B cell (primary cell): ENCODE measurements at places on chromosomes 7 and 10.

- no peak for DNase-seq
These were observed 35.3 kb downstream of the ATAD1 start for GRCh38 chr10:87782721-87783120.

- DNase-seq = no peak
These were observed 129.1 kb upstream of the CTBP2 start for GRCh38 chr10:125289461-125289860.

DNA sequence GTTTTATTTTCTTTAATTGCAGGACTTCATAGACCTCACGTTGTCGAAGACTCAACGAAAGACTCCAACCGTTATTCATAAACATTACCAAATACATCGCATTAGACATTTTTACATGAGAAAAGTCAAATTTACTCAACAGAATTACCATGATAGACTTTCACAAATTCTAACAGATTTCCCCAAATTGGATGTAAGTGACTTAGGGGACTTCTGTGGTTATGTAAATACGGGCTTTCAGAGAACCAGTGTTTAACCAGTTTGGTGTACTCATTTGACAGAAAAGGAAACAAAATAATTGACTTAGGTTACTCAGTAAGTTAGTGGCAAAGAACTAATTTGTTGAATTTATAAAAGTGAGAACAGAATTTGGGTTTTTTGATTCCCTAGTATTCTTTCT, 4.2 kb downstream of the GTPBP4 start:
- DNase-seq = no peak

DNA sequence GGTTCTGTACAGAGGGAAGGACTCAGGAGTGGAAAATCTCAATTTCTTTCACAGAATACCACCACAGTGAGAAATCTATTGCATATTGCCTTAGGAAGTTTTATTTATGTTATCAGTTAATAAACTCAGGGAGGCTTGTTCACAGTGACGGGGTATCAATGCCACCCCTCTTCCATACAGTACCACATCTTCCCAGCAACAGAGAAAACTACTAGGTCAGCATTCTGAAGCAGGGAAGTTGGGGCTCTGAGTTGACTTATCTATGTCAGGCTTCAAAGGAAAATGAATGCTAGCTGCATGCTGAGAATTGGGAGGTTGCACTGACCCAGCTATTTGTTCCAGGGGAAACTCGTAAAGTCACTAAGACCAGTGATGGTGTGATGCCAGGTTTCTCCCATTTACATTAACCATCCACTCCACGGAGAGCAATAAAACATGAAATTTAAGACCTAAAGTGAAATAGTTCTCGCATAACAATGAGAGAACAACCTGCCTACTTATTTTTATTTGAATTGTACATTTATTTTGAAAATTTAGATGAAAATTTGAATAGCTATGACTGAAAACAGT, 266.7 kb downstream of the RNLS start:
- no peak for DNase-seq

DNA sequence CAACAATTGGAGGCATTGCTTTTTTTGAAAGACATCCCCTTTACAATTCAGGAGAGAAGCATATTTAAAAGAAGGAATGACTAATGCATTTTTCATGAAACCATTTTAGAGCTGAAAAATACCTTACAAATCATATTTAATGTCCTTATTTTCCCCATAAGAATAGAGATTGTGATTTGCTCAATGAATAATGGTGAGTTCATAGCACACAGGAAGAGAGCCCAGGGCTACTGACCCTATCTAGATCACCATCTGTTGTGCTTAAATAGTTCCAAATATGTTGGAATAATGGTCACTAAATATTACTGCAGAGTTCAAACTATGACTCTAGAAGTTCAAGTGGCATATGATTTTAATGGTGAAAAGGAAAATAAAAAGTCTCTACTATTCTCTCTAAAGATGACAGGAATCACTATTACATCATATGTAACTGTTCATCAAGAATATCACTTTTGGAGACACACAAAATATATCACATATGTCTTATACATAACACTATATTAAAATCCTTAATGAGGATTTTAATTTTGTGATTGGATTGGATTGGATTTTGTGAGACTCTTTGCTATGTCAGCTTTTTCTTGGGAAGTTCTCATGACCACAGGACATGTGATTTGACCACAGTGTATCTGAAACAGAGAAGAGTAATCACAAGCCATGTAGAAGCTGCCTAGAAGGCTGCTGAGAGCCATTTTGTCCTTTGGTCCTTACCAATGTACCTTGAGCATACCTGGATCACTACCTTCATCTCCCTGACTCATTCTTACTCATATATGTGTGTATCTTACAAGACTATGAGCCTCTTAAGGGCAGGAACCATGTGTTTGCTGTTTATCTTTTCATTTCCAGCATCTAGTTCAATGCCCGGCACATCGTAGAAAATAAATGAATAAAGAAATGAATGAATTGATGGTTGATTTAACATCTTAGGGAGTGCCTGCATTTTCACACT, 26.4 kb downstream of the SLC16A9 start:
- DNase-seq = no peak

DNA sequence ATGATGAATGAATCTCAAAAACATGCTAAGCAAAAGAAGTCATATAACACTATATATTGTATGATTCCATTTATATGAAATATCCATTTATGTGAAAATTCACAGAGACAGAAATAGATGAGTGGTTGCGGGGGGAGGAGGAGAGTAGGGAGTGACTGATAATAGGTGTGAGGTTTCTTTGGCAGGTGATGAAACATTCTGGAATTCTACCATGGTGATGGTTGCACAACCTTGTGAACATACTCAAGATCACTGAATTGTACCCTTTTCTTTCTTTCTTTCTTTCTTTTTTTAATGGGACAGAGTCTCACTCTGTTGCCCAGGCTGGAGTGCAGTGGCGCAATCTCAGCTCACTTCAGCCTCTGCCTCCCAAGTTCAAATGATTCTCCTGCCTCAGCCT, 10.7 kb downstream of the SVOPL start:
- no peak for DNase-seq

DNA sequence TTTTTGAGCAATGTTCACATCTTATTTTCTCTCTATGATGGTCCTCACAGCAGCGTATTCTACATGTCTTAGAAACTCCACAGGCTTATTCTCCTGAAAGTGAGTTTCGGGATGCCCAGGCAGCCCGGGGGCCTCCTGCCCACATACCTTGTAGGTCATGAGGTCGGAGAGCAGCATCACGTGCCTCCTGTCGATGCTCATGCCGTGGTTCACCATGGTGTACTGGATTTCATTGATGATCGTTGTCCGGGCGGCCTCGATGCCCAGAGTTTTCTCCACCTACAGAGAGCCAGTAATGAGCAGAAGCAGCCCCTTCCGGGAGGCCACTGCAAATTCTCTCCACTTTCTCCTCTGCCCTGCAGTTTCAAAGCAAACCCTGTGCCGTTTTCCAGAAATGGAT, 48.0 kb downstream of the POLR3A start:
- DNase-seq = no peak

DNA sequence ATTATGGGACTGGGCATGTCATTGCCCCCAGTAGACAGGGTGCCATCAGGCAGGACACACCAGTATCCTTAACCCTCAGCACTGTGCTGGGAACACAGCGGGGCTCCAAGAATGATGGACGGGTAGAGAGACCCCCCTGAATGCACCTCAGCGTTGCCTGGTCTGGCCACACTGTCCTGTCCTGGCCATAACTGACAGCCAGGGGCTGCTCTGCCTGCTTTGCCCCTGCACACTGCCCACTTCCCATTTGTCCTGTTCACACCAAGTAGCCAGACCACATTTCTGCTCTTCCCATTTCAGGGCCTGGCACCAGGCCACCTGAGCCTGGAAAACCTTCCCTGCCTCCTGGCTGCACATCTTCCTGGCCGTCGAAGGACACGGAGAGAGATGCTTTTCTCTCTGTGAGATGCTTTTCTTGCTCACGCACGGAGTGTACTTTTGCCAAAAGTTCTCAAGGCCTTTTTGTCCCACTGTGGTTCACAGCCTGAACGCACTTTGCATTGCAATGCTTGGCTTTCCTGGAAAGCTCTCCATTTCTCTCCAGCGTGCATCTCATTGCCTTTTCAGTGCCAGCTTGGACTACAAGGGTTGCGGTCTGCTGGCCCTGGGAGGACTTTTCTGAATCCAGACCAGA, 131.0 kb upstream of the EEPD1 start:
- DNase-seq = no peak

DNA sequence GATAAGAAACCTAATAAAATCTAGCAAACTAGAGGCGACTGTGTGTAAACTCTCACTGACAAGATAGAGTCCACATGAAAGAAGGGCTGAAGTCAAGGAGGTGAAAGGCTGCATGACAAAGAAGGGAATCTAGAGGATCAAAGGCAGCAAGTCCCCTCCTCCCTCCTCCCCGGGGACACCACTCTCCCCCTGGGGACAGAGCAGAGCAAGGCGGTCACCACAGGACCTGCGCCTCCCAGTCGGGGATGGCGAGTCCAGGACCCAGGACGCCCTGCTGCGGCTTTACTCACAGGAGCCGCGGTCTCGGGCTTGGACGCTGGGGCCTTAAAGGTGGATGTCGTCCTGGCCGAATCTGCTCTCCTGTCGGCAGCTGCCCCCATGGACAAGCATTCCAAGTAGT, 22.4 kb downstream of the BRI3 start:
- no peak for DNase-seq

DNA sequence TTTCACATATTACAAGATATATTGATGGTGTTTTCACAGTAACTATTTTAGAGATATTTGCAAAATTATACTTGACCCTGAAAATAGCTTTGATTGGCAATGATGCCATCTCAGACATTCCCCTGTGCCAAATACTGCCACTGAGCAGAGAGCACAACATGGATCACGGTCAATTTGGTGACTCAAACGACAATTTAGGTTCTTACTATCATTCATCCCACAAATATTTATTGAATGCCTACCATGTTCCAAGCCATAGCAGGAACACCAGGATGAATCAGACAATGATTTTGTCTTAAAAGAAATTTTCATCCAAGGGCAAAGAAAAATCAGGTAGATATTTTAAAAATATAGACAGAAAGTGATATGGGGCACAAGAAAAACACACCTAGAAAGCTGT, 153.2 kb upstream of the ADO start:
- DNase-seq = no peak

DNA sequence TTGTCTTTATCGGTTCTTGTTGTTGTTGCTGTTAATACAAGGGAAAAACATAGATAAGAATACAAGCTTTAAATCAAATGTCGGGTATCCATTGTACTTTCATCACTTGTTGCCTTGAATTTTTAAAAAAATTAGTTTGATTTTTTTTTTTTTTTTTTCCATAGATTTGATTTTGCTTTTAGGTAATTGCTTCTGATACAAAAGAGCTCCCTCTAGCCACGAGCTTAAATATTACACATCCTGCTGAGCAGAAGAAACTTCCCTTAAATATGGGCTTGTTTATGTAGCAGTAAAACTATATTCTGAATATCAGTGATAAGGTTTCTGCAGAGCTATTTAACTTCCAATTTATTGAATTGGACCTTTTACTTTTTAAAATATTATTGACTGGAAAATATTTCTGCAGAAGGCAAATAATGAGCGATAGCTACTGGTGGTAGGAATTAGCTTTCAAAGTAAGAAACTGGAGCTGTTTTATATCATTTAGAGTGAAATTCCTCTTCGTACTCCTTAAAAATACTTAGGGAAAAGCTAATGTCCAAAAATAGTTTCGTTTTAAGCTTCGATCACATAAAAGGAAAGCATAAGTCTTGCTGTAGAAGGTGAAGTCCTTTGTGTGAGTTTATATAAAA, 216.9 kb downstream of the POLR1F start:
- DNase-seq = peak; percentile 8

DNA sequence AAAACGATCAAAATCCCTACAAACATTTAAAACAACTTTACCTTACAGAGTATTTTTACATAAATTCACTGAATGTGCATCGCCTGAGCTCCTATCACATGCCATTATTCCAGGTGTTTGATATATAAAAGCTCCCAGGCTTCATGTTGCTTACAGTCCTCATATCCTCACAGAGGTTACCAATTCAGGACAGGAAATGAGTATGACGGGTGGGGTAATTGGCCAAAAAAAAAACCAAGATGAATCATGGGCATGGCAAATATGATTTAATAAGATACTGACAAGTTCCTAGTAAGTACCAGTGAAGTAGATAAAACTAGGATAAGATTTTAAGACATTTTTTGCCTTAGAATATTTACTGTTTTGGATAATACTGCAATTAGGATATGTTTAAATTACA, 135.8 kb downstream of the KMT2E start:
- DNase-seq = no peak

- DNase-seq = no peak
These were observed 39.1 kb downstream of the PODXL start for GRCh38 chr7:131517218-131517923.

GRCh38 chr7:137978464-137979237, 23.2 kb downstream of the CREB3L2 start:
- no peak for DNase-seq
